ENCODE measurements at places on chromosomes 5 and 9.

DNA sequence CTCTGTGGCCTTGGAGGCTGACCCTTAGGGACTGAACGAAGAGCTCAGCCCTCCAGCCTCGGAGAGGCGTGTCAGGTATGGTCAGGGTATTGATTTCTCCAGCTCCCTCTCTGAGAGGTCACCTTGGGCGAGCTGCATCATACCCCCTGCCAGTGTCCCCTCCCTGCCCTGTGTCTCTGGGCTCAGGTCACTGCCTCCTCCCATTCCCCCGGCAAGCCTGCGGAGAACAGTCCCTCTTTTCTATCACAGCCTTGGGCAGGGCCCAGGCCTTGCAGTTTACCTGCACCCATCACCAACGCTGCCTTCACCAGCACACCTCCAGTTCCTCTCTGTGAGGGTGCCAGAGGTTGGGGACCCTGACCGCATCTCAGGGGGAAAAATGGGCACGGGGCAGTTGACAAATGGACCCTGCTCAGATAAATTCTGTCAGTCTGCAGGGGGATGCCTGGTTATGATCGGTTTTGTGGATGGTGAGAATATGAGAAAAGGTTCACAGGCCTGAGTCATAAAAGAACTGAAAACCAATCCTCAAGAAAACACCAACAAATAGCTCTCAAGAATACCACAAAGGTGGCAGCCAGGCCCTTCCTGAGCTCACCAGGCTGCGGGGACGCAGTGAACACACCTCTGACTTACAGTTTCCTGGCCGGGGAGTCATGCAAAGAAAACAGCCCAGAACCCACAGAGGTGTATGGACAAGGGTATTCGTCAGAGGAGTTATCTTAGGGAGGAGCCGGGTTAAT, 24.7 kb upstream of the RXRA start:
- no peak for DNase-seq

GRCh38 chr9:21504894-21505293, 22.8 kb upstream of the IFNE start:
- no peak for DNase-seq

DNA sequence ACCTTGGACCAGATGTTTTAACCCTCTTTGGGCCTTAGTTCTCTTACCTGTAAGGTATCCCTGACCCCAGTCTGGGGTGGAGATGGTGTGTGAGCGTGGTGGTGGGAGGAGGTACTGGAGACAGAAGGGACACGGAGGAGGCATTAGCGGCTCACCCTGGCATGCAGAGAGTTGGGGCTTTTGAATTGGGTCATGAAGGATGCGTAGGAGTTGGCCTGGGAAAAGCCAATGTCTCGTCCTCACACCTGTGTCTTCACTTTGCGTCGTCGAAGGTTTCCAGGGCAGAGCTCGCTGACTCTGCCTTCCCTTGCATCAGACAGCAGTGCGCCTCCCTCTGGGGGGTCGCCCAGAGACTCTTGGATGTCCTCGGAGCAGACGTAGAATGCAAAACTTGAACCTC, 11.2 kb downstream of the RXRA start:
- no peak for DNase-seq

GRCh38 chr9:12854221-12854620, 79.4 kb downstream of the LURAP1L start:
- DNase-seq: no peak

DNA sequence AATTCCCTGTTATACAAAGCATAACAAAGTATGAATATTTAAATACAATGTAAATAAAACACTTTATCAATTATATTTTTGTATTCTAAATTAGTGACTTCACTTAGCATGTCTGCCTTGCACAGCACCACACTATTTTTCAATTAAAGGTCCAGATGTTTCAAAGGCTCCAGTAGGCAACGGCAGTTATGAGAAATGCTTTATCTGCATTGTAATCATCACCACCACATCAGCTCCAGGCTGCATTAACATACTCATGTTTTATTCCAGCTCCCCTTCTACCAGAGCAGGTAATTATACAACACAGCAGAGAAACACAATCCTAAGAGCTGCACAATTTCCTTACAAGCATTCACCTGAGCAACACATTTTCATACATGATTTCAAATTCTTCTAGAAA, 102.8 kb downstream of the MAPKAP1 start:
- no peak for DNase-seq

GRCh38 chr5:175464074-175464941, 14.1 kb upstream of the SFXN1 start:
- DNase-seq: peak; percentile 6

GRCh38 chr5:101917166-101917565, 378.9 kb downstream of the SLCO4C1 start:
- no peak for DNase-seq

GRCh38 chr5:133554279-133554678, 58.1 kb downstream of the FSTL4 start:
- DNase-seq: no peak

- DNase-seq: no peak
Measured at GRCh38 chr9:126000731-126001580, 253.8 kb downstream of the PBX3 start.

- no peak for DNase-seq
Measured at GRCh38 chr9:69471433-69471832, 146.4 kb downstream of the ENTREP1 start.

- no peak for DNase-seq
Measured at GRCh38 chr5:72346398-72346797, 26.2 kb downstream of the PTCD2 start.

- DNase-seq: no peak
Measured at GRCh38 chr5:181130832-181131496, at the start of gene OR2V1. OR2V1 (minus strand) TSS chr5:181131169; CDS start chr5:181125304, 5,865 bp downstream.

GRCh38 chr5:45454114-45454513, 242.1 kb downstream of the HCN1 start:
- DNase-seq: no peak

DNA sequence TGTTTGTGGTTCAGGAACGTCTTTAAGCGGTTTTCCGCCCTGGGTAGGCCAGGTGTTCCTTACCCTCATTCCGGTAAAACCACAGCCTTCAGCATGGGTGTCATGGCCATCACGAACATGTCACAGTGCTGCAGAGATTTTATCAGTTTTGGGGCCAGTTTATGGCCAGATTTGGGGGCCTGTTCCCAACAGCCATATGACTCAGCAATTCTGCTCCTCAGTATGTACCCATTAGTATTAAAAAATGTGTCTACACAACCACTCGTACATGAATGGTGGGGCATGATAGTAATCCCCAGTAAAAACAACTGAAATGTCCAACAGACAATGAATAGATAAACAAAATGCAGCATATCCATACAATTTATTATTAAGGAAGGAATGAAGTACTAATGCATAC, 51.9 kb upstream of the TTC23L start:
- no peak for DNase-seq

GRCh38 chr5:30926218-30926617, 267.3 kb upstream of the CDH6 start:
- no peak for DNase-seq

- DNase-seq: no peak
Measured at GRCh38 chr5:133075572-133076536, 24.0 kb downstream of the HSPA4 start.

DNA sequence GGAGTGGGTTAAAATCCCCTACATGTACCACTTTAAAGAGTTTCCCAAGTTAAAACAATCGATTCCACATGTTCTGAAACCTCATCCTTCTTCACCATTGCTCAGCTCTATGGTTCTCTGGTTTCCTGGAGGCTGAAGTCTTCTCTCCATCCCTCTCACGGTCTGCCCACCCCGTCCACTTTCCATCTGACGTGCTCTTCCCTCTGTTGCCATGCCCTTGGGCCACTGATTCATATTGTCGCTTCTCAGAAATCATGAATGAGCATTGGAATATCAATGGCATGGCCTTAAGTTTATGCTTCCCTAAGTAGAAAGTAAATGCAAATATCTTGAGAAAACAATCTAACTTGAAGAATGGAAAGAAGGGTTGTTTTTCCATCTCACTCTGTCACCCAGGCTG, 30.9 kb downstream of the GDNF start:
- DNase-seq: no peak

GRCh38 chr5:78328585-78329173, 31.7 kb upstream of the SCAMP1 start:
- DNase-seq: no peak

DNA sequence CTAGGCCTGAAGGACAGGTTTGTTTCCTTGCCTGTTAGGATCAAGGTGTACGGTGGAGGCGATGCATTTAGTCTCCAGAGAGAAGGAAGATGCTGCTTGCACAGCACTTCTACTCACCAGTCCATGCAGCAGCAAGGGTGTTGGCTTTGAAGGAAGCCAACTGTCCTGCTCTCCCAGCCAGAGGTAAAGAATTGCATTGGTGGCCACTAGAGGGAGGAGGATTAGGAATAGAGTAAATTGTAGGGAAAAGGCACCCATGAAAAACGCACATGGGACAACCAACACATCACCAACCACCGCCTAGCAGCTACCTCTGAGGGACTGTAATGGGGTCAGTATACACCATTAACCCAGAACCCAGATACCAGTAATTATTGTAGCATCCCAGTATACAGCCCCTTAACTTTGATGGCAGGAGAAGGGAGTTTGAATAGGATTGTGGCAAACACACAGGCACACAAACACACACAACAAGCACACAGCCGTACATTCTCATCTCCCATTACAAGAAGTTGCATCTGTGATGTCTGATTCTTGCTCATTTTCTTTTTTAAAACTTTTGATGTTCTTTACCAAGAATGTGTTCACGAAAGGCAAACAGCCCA, 267.7 kb downstream of the ADAMTS6 start:
- no peak for DNase-seq

- DNase-seq: no peak
Measured at GRCh38 chr5:179820127-179820482, 600 bp upstream of the SQSTM1 start.

DNA sequence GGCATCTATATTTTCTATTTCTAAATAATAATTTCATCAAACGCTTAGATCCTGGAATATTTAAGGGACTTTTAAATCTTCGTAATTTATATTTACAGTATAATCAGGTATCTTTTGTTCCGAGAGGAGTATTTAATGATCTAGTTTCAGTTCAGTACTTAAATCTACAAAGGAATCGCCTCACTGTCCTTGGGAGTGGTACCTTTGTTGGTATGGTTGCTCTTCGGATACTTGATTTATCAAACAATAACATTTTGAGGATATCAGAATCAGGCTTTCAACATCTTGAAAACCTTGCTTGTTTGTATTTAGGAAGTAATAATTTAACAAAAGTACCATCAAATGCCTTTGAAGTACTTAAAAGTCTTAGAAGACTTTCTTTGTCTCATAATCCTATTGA, 1.1 kb downstream of the LRRC70 start:
- no peak for DNase-seq

- no peak for DNase-seq
Measured at GRCh38 chr9:75893106-75893505, 2.6 kb downstream of the PCSK5 start.

DNA sequence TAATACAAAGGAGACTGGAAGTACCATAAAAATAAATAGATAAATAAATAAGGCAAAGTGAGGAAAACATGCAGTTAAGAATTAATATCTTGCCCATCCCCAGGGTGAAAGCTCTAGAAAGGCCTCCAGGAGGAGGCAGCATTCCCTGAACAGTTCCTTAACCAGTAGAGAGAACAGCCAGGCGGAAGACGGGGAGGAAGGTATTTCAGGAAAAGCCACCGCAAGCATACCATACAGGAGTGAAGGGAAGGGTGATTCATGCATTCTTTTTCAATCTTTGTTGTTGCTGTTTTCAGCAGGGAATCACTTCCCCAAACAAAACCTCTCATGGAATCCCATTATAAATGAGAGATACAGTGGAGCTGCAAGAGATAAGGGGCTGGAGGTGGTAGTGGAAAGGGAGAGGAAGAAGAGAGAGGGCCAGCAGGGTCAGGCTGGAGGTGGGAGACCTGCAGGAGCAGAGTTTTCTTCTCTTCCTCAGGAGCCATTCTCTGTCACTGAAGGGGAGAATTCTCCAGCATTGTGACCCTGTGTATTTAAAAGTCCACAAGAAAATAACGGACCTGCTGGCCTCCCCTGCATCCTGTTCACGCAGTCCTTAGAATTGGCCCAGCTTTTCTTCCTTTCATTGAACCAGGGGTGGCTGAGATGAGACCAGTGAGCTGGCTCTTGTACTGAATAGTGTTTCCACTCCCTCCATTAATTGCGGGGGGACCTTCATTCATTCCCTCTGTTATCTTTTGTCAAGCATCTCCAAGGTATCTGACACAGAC, 255.9 kb downstream of the FAM114A2 start:
- DNase-seq: no peak

GRCh38 chr5:68049053-68049713, 166.4 kb upstream of the PIK3R1 start:
- DNase-seq: no peak

DNA sequence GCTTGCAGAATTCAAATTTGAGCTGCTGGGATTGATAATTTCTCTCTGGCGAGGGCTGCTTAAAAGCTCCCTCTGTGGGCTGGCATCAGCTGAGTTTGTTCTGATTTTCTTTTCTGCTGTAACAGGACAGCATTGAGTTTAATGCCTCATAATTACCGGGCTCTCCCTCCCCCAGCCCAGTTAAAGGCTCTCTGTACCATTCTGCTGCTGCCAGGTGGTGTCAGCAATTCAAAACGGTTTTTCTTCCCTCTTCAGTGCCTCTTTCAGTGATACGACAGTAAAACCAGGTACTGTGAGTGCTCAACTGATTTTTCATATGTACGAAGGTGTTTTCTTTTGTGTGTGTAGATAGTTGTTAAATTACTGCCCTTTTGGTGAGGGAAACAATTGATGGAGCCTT, 509.3 kb upstream of the CTNND2 start:
- DNase-seq: no peak

DNA sequence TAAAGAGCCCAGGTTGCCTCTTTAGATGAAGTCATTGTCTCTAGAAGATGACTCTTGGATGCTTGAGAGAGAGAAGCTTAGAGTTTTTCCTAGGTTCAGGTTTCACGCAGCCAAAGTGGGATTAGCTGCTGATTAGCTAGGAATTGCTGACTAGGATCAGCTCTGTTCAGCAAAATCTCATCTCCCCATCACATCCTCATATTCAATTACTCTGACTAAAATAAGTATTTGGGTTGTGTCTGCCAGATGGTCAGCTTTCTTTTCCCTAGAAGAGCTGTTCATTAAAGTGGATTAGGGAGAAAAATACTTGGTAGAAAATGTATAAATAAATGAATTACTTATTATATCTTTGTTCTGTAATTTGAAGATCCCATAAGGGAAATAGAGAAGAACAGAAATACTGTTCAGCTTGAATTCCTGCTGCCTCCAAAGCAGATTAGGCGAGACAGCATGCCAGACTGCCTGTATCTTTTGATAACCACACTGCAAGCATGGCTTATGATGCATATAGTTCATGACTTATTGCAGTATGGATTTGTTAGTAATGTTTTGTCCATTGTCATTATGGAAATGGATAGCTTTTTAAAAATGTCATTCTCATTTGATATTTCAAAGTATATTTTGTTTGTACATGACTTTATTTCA, 184.8 kb upstream of the CD180 start:
- no peak for DNase-seq
